ENCODE measurements at places on chromosomes 2 and 18. TPM values are rescaled to one million over a fixed set of nuclear protein-coding genes. Genes with fewer than 3 reads are reported as not detected.

- DNase-seq, result no peak
Observed at GRCh38 chr2:45860136-45861121, 209.0 kb downstream of the PRKCE start.

- no peak for DNase-seq
Observed at GRCh38 chr2:230974096-230974913, 21.6 kb upstream of the SPATA3 start.

DNA sequence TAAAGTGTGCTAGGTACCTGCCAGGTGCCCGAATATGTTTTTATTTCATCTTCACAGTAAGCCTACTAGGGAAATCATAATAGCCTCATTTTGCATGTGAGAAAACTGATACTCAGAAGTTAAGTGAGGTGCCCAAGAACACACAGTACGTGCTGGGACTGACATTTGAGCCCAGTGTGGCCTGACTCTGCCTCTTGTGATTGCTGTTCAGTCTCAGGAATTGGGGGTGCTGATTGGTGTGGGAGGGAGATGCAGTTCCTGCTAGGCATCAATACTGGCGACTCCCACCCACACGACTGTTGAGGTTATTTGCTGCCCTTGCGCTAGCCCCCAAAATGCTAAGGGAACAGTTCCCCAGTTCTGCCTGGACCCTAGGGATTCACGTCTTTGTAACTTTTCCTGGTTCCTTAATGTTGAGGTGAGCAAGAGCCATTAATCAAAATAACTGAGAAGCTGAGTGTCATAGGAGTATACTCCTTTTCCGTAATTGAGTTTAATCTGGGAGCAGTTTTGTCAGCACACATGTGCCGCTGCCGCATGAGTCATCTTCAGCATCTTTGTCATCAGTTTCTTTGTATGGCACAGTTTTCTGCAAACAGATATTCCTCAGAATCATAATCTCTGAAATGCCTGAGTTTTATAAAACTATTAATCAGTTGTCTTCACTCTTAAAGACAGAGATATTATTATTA, 120.7 kb downstream of the NCK2 start:
- no peak for DNase-seq

GRCh38 chr2:138622613-138623012, 121.0 kb downstream of the SPOPL start:
- DNase-seq, result no peak

GRCh38 chr2:20015482-20016083, 3.1 kb upstream of the MATN3 start:
- DNase-seq, result no peak

DNA sequence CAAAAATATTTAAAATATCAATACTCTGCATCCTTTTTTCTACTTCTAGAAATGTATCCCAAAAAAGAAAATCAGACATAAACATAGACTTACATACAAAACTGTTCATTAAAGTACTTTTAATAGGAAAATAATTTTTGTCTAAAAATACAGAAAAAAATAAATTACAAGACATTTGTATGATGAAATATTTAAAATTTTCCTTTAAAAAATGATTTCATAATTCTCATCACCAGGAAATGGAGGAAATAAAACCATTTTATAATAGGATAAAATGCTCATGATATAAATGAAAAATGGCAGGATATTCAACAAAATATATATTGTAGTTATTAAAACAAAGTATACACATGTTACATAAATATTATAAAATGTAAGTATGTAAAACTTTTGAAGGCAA, 24.4 kb downstream of the ARL5A start:
- no peak for DNase-seq

- DNase-seq, result no peak
Observed at GRCh38 chr18:23406271-23406787, 46.8 kb upstream of the RIOK3 start.

DNA sequence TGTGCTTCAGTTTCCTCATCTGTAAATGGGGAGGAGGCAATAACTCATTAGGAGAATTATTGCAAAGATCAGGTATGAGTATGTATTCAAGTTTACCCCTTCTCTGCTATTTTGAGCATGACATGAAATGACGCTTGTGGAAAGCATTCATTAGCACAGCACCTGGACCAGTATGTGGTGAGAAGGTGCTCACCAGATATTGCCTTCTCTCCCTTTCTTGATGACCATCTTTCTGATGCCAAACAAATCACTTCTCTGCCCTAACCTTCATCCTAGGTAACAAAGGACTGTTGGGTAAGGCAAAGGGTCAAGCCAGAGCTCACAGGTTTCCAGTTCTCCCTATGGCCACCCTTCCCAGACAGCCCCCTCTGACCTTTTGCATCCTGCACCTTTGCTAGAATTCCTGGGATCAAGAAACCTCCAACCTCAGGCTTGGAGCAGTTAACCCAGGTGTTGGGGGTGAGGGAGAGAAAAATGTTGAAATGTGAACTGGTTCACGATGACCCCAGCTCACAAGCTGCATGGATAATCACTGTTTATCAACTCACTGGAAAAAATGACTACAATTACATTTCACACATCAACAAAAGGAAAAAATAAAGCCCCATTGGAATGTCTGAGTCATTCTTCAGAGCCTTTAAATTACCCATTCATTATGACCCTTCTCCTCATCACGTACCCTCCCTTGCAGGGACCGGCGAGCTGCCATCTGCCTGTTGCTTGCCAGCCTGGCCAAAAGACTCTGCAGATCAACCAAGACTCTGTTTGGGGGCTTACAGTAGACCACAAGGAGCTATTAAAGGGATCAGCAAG, 41.6 kb downstream of the LBH start:
- peak; percentile 48 for DNase-seq

- no peak for DNase-seq
Observed at GRCh38 chr2:208627110-208627884, 220.7 kb downstream of the PTH2R start.

GRCh38 chr2:38386377-38386776, 9.3 kb upstream of the ATL2 start:
- no peak for DNase-seq

DNA sequence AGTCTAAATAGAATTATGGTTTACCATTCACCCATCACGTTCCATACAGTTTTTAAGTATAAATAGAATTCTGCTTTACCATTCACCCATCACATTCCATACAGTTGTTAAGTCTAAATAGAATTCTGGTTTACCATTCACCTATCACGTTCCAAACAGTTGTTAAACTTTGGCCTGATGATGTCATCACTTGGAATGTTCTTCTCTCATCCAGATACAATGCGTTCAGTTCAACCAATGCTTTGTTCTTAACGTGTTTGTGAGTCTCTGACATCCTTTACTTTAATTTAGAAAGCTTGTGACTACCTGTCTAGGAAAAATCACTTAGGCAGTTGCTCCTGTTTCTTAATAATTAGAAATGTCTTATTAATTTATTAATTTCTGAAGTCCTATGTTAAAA, 236.3 kb upstream of the RASGRP3 start:
- no peak for DNase-seq

DNA sequence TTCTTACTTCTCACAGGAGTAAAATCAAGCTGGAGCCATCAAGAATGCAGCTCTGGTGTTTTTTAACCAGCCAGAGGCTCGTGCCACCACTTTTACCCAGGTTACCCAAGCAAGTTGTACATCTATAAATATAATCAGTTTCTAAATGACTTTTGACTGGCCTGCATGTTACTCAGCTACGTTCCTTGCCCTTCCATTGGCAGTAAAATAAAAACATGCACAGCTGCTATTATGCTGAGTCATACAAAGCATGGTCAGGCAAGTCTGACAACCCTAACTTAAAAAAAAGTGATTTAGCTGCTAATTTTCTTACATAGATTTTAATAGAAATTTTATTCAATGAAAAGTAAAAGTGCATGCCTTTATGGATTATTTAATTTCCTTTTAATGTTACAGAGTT, 111.7 kb upstream of the CSRNP3 start:
- peak; percentile 43 for DNase-seq

DNA sequence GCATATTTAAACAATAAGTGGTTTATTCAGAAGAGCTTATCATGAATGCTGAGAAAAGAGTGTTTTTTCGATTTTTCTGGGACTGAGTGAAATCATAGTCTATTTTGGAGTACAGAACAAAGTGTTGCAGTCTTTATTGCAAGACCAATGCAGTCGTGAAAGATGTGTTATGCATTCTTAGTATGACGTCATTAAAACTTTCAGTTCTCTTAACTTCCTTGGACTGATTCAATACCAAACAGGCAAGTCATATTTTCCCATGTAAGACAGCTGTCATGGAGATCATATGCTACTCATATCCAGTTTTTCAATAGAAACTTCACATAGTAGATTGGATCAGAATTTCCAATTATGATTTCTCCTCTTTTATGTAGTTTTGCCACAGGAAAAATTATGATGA, 92.6 kb downstream of the RIT2 start:
- no peak for DNase-seq

- peak; percentile 84 for DNase-seq
Observed at GRCh38 chr2:69253611-69254301, 133.3 kb downstream of the GFPT1 start.

DNA sequence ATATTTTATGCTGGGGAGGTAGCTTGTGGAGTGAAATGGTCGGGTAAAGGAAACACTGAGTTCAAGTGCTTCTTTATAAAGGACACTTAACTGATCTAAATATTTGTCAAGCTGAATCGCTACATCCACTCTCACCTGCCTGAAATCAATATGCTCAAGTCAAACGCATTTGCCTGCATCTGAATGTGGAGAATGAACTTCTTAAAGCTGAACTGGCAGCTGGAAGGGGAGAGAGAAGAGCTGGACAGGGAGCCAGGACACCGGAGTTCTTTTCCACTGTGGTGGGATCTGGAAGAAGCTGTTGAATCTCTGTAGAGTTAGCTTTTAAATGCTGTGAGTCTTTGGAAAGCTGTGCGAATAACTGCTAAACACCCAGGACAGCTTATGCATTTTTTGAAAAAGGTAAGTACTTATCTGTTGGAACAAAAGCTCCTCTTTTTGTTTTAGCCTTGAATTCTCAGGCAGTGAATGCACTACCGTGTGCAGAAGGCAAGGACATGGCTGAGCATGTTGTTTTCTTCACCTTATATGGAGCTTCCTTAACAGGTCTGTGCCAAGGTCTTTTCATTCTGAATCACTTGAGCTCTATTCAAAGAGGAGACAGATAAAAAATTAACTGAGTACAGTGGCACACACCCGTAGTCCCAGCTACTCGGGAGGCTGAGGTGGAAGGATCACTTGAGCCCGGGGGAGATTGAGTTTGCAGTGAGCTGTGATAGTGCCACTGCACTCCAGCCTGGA, 74.2 kb upstream of the KLF7 start:
- DNase-seq, result no peak

- DNase-seq, result peak; percentile 18
Observed at GRCh38 chr2:157363612-157364101, 38.0 kb upstream of the ERMN start.

DNA sequence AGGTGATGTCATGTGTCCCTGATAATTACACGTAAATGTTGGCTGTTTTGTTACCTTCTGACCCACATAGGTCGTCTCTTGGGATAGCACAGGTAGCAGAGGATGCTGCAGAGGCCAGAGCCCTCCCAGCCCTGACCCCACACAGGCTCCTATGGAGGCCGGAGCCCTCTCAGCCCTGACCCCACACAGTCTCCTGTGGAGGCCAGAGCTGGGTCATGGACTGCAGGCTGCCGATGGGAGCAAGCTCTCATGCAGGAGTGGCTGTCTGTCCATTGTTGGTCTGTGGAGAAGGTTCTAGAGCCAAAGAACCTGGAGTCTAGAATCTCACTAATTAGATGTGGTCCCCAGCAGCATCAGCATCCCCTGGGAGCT, 155.5 kb downstream of the LDLRAD4 start:
- no peak for DNase-seq

GRCh38 chr2:112065966-112066365, 10.9 kb downstream of the TMEM87B start:
- DNase-seq, result peak; percentile 61

- DNase-seq, result no peak
Observed at GRCh38 chr2:6865346-6866274, at the start of gene CMPK2. CMPK2 (minus strand) TSS chr2:6865907; CDS start chr2:6865696, 211 bp downstream.

DNA sequence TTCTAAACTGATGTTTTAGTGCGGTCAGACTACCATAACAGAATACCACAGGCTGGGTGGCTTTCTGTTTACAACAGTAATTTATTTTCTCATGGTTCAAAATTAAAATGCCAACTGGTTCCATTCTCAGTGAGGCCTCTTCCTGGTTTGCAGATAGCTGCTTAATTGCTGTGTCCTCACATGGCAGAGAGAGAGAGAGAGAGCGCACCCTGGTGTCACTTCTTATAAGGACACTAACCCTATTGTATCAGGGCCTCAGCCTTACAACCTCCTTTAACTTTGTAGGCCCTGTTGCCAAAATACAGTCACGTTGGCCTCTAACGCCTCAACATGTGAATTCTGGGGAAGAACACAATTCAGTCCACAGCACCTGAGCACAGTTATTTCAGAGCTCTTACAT, 37.5 kb upstream of the ZNF385B start:
- DNase-seq, result no peak

- DNase-seq, result no peak
Observed at GRCh38 chr18:13218368-13218991, at the start of gene LDLRAD4. LDLRAD4 (plus strand) TSS chr18:13218760.

- DNase-seq, result no peak
Observed at GRCh38 chr2:200705305-200706041, 106.2 kb upstream of the BZW1 start.

THSD7B gene
- 0.13 TPM for polyA plus RNA-seq

ABCB11 gene
- not detected for polyA plus RNA-seq

PXDN gene
- polyA plus RNA-seq, result 144 TPM

MREG gene
- 1.7 TPM for polyA plus RNA-seq

CFAP65 gene
- polyA plus RNA-seq, result not detected

CPO gene
- polyA plus RNA-seq, result not detected

METTL4 gene
- polyA plus RNA-seq, result 13.4 TPM

Measured in BJ (cell line).